Activated T-helper 1 cell treated with anti-CD3 and anti-CD28 coated beads, Interleukin-2, amount 50 U/mL, for 16 hours (primary cell): ENCODE measurements at places on chromosomes 16 and 17.

- no peak for DNase-seq
Observed at GRCh38 chr17:81111066-81111465, 54.2 kb upstream of the PVALEF start.

GRCh38 chr17:44375196-44376017 lies 11.8 kb upstream of the FAM171A2 start:
- no peak for DNase-seq

GRCh38 chr16:63185235-63185780 lies 1149.1 kb upstream of the CDH8 start:
- no peak for DNase-seq

DNA sequence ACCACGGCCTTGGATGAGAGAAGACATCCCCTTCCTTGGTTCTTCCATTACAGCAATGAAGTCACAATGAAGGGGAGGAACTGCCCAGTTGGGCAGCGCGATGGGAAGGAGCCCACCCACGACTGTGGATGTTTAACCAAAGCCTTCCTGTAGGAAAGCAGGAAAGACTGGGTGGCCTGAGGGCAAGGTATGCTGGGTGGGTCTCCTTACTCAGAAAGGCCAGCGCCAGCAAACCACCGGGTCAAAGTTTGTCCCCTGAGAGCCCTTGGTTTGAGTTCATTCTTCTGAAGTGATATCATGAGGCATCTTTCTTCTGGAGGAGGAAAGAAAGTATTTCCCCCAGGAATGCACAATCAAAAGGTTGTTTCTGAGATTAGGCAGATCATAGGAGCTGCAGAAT lies 105.2 kb downstream of the C16orf95 start:
- no peak for DNase-seq

DNA sequence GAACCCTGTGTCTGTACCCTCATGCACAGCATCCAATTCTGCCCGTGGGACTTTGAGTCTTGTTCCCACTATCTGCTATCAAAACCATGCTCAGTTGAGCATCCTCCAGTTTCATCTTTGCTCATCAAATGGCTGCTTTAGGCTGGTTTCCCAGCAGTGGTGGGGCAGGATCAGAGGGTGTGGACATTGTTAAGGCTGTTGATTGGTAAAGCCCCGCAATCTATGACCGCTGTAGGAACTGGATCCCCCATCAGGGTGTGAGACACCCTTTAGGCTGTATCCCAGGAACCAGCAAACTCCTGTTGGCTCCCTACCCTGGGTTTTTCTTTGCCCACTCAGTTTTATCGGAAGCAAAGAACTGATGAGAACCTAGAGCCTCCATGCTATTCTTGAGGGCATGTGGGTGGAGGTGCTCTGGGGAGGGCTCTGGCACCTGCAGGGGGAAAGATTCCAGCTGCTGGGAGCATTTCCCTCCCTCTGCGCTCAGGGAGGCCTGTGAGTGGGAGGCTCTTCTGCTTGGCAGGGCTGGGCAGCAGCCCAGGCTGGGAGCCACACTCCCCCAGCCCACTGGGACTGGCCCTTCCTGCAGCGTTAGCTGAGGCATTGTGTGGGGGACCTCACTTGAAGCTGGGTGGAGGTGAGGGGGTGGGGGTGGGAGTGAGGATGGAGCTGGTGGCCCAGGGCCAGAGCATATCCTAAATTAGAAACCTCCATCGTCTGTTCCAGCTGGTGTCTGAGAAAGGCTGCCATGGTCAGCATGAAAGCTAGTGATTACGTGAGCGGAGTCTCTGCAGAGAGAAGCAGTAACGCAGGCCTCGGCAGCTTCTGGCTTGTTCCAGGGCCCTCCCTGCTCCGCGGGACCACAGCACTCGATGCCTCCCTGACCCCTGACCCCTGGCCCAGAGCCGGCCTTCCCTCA lies 160.6 kb downstream of the IRF8 start:
- DNase-seq = no peak

DNA sequence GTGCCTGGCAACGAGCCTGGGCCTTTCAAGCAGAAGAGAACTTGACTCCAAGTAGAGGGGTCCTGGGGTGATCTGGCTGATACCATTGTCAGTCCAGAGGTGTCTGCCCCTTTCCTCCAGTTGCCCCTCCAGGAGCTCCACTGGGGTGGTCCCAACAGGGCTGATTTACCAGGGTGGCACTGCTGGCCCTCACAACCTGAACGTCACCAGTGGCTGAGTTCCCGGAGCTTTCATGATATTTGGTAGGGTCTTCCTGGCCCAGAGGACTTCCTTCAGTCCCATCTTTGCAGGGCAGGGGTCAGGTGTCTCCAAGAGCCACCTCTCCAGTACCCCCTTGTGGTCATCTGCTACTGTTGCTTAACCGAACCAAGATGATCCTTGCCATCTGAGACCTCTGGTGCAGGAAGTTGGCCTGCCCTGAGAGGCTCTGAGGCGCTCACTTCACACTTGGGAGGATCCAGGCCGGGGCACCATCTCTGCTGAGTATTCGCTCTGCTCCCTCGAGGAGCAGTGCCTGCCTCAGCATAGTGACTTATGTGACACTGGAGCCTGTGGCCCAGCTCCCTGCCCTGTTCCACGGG lies 3.5 kb downstream of the LIMD2 start:
- no peak for DNase-seq

DNA sequence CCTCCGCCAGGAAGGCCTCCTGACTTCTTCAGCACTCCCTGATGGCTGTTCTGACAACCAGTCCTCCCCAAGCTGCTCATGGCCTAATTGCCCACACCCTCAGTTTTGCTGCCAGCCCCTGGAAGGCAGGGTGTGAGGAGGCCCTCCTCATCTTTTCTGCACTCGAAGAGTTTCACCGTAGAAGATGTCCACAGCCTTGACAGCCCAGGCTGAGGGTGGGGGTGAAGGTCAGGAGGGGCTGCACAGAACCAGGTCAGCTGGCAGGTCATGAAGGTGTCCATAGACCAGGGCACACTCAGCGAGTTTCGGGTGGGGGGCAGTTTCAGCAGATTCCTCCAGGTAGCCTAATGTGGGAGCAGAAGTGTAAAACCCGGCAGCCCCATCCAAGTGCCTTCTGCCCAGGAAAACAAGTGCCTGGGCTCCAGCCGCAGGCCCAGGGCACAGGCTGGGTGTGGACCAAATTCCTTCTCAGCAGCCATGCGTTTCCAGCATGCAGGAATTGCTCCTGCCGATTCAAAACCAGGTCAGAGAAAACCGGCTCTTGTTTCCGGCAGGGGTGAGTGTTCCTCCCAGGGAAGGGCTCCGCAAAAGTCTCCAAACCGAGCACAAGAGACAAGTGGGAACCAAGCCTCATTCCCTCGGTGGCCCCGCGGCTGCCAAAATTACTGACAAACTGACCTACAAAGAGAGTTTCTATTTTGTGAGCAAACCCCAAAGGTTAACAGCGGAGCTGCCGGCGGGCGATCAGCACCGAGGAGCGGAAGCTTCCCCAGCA lies 228.8 kb downstream of the C16orf78 start:
- no peak for DNase-seq

DNA sequence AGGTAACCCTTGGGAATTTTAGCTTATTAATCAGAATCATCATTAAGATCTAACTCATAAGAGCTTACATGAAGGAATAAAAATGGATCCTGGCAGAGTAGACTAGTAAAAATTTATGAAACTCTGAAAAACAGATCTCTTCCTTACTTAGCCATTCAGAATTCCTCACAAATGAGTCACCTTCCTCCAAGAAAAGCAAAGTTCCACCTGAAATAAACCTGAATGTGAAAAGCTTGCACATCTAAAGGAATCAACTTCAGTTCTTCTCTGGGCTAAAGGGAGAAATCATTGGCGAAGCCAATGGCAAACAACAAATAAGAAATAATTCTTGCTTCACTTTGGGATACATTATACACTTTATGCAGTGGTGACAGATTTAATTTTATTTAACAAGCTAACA lies 22.7 kb downstream of the MYO1D start:
- no peak for DNase-seq

DNA sequence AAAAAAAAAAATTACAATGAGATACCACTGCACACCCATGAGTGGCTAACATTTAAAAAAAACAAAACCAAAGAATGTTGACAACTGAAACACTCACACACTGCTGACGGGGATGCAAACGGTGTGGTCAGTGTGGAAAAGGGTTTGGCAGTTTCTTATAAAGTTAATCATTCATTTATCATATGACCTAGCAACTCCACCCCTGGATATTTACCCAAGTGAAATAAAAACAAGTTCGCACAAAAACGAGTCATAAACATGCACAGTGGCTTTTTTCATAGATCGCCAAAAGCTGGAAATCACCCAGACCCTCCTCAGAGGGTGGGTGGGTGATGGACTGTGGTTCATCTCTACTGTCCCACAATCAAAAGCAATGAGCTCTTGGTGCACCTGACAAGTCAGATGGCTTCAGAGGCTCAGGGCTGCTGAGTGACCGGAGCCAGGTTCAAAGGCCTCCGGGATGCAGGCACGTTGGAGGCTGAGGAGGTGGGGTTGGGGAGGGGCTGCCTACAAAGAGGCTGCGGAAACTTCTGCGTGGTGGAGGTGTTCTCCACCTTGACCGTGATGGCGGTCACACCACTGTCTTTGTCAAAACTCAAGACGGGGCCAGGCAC lies 14.2 kb downstream of the RAB40B start:
- DNase-seq = no peak

DNA sequence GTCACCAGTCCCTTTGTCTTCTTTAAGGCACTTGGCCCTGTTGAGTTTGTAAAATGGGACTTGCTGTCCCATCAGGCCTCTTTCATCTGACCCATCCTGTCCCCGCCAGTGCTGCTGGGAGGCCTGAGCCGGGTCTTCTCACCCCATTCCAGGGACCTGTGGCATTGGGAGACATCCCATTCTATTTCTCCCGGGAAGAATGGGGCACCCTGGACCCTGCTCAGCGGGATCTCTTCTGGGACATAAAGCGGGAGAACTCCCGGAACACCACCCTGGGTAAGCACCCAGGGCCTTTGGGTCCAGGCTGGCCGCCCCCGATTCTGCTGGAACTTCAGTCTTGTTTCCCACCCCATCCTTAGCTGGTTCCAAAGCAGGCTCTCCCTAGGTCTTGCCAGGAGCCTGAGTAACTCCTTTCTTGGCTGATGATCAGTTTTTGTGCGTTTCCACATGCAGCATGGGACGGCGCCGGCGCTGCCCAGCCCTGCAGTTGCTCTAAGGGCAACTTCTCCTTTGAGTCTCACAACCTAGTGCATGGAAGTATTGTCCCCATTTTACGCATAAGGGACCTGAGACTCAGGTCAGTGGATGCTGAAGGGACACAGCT lies 4.1 kb downstream of the ZNF213 start:
- no peak for DNase-seq

- DNase-seq = peak; percentile 52
Observed at GRCh38 chr17:68290268-68290954, 516 bp downstream of the SLC16A6 start.

DNA sequence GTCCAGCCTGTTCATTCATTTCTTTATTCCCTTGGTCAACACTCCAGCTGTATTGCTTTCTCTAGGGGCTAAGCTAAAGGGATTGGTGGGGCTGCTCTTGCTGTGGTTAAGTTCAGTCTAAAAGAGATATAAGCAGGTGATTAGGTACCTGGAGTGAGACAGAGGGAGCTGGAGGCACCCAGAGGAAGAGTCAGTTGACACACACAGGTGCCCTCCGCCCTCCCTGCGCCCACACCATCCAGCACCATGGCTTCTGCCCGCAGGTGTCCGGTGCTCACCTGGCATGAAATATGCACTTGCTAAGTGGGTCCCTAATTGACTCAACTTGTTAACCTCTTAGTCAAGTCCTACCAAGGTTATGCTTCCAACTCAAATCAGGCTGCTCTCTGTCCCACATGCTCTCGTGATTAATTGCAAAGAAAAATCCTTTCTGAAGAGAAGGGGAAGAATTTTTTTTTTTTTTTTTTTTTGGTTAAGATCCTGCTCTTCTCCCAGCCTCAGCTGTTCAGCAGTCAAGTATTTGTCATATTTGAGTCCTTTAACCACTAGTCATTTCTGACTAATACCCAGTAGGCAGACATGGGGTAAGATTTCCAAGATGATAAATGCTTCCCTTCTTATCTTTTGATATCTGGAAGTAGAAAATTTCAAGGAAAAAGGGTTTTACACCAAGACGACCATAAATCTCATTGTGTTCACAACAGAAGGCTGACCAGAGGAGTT lies 199.8 kb upstream of the WSCD1 start:
- no peak for DNase-seq
